NCI-H510A treated with DMSO at 0.1 percent for 48 hours (cell line): ENCODE measurements at places on chromosomes 1 and 21.

DNA sequence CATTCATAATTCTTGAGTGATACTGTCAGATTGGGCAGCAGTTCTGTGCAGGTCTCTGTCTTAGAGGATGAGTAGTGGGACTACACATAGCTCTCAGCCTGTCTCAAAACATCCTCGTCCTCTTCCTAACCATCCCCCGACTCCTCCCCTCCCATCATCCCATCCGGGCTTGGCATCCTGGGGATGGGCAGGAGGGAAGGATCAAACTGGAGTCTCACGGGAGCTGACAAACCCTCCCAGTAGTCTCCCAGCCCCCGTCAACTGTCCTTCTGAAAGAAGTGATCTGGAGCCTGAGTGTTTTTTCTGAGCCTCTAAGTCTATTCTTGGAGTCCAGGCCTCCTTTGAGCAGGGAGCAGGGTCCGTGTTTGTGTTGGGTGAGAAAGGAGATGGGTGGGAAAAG, 102.0 kb downstream of the PAX7 start:
- no peak for DNase-seq

DNA sequence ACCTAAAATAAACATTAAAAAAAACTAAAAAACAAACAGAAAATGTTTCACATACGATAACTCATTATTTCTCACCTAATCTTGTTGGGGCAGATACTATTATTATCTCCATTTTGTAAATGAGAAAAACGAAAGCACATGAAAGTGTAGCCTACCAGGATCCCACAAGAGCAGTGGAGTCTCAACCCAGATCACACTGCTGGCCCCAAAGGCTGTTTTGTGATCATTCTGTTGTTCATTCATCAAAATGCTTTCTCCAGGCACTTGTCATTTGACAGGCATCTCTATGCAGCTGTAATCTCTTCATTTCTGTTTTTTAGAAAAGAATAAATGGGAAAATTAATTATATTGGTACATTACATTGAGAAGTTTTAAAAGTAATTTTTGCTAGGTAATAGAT, 67.5 kb downstream of the AK5 start:
- DNase-seq = no peak

DNA sequence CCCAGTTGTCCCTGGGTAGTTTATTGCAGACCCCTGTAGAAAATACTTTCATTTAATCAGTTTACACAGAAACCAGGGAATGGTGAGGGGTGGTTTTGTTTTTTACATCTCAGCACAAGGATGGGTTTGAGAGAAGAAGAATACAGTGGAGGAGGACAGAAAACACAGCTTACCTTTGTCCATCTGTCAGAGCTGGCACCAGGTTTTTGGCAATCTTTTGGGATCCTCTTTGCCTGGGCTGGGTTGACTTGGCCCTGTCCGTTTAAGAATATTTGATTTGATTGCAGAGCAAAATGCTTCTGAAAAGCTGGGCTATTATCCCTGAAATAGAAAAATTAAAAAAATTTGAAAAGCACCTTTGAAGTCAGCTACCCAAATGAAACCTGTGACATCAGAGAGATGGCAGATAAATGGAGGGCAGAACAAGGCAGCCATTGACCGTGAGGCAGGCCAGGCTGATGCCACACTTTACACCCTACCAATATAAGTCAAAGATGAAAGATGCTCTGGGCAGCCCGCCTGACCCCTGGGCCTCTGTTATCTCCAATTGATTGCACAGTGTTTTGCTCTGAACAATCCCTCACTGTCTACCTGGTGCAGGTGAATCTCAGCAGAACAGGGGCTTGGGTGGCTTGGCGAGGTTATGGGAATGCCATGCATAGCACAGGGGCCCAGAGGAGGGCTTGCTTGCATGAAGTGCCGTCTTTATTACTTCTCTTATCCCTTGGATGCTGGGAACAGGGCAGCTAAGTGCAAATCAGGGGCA, 218.8 kb downstream of the LMX1A start:
- no peak for DNase-seq

DNA sequence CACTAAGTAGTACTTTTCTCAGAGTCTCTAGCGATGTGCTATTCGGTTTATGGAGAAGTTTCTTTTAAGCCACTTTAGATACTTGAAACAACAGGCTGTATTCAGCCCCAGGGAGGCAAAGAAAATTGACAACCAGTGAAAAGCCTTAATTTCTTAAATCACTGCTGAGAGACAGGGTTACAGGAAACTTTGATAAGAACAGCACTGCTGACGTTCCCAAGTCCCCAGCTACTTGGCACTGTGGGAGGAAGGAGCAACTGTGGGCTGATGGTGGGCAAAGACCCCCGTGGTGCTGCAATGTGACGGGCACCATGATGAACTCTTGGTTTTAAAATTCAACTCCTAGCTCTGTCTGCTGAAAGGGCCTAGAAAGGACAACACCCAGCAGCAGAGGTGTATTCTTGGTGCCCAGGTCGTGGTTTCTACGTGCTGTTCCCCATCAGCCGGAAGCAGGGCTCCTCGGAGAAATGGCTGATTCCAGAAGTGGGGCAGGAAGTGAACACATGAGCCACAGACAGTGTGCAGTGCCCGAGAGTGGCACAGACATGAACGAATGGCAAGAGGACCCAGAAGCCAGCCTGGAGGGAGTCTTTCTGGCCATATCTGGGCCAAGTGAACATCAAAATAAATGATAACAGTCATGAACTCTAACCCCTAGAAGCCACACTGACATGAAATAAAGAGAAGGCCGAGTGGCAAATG, 5.3 kb downstream of the PTTG1IP start:
- no peak for DNase-seq

DNA sequence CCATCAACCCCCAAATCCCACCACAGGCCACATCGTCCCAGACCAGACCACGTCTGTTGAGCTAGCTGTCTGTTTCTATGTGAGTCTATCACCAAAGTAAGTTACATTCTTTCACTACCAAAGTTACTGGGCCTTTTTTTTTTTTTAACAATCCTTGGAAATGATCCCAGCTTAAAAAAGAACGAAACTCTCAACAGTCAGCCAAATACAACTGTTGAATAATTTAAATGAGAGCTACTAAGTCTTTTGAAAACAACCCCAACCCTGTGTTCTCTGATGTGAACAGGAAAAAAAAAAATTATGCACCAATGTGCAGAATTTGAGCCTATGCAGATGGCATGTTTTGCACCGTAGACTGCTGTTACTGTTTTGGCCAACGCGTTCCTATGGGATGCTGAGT, 134.0 kb upstream of the ETS2 start:
- no peak for DNase-seq

DNA sequence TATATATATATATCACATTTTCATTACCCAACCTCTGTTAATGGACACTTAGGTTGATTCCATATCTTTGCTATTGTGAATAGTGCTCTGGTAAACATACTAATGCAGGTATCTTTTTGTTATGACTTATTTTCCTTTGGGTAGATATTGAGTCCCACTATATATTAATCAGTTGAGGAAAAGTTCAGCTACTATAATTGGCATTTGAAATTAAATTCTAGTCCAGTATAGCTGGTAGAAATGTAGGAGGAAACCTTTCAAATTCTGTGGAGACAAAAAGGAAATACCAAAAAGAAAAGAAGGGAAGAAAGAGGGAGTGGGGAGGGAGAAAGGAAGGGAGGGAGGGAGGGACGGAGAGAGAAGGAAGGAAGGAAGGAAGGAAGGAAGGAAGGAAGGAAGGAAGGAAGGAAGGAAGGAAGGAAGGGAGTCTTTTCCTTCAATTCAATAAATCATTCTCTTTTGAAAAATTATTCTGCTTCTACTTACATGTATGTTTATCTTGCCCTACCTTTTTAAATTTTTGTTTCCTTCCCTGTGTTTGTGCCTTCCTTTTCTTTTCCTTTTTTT, 311.9 kb downstream of the TPR start:
- no peak for DNase-seq

DNA sequence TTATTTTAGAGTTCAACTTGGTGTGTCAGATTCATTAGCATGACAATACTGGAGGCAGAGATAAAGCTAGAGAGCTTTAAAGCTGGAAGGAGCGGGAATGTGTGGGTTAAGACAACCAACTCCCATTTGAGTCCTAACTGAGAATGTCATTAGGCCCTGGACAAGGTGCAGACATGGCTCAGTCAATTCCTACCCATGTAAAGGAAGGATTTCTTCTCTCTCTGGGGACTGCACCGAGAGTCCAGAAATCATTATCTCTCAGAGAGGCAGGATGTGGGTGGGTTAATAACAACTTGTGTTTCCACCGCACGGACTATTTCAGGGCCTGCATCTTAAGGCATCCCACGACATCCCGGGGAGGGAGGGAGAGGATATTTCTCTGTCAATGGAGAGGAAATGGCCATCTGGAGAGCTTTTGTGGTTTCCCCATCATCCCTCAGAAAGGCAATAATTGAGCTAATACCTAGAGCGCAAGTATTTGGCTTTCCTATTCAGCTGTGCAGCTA, 46.7 kb upstream of the SARS1 start:
- no peak for DNase-seq

- no peak for DNase-seq
Observed at GRCh38 chr1:239250353-239251035, 135.9 kb upstream of the CHRM3 start.

DNA sequence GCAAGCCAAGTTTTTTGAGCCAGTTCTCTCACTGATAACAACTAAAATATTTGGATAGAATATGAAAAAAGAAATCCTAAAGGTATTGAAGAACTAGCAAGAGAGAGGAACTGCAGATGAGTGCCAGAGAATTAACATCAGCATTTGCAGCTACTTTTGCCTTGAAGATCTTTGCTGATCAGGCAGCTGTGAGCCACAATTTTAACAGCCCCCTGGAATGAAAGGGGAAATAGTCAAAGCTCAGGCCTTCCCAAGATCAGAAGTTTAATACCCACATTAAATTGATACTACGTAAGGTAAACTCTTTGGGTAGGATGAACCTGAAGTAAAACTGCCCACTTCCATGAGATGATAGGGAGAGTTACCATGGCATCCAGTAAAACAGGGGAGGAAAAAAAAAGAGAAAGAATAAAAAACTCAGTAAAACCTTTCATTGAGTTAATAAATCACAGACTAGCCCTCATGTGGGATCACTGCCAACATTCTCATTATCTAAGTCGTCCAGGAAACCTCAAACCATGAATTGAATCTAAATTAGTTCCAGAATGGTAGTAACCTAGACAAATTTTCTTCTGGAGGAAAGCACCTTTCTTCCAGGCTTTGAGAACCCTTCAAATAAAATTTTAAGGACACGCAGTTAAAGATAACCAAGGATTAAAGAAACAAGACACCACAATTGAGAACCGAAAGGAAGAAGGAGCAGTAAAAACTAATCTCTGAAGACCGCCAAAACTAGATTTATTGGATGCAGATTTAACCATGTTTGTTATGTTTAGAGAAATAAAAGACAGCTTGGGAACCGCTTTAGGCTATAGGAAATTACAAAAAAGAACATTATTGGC, 28.3 kb downstream of the SCP2 start:
- no peak for DNase-seq

DNA sequence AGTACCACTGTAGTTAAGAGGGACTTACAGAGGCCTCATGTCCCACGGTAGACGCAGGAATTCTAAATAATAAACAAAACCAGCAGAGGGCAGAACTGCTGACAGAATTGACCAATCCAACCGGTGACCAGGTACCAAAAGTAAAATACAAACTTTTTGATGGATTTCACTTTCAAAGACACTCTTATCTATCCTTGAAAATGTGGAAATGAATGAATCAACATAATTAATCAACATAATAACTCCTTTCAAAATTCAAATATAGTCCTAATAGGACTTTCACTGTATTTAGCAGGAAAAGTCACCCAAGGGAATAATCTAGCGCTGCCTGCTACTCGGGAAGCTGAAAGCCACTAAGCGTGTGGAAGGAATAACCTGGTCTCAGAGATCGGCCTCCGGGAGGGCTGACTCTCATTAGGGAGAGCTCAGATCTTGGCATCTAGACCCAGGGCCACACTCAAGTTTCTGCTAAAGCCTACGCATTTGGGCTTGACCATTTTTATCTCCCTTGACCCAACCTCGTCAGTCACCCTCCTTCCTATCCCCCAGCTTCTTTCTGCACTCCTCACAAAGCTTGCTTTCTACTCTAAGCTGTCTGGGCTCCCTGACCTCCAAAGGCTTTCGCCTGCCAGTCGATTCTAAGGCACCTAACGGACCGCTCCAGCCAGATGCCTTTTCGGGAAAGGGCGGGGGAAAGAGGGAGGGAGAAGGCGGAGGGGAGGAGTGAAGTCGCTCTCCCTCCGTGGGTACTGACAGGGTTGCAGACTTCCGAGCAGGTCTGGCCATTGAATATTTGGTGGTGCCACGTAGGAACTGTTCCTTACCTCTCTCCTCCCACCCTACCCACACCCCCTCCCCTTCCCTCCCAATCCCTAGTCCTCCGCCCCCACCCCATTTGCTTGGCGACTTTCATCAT, 1.6 kb downstream of the COL11A1 start:
- DNase-seq = peak; percentile 70

DNA sequence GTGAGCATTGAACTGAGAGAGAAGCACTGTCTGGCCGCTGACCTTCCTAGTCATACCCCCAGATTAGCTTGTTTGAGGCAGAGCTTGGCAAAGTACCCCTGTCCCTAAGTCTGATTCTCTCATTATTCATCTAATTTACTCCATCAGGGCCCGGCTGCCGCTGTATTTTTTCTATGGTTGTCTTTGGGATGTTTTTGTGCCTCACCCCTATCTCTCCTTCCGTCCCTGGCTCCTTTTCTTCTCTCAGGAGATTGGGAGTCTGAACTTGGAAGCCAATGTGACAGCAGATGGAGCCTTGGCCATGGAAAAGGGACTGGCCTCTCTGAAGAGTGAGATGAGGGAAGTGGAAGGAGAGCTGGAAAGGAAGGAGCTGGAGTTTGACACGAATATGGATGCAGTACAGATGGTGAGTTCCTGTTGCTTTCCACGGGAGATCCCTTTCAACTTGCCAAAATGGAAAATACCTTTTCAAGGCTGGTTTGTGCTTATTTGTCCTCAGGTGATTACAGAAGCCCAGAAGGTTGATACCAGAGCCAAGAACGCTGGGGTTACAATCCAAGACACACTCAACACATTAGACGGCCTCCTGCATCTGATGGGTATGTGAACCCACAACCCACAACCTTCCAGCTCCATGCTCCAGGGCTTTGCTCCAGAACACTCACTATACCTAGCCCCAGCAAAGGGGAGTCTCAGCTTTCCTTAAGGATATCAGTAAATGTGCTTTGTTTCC, 53.9 kb downstream of the LAMC2 start:
- DNase-seq = no peak

DNA sequence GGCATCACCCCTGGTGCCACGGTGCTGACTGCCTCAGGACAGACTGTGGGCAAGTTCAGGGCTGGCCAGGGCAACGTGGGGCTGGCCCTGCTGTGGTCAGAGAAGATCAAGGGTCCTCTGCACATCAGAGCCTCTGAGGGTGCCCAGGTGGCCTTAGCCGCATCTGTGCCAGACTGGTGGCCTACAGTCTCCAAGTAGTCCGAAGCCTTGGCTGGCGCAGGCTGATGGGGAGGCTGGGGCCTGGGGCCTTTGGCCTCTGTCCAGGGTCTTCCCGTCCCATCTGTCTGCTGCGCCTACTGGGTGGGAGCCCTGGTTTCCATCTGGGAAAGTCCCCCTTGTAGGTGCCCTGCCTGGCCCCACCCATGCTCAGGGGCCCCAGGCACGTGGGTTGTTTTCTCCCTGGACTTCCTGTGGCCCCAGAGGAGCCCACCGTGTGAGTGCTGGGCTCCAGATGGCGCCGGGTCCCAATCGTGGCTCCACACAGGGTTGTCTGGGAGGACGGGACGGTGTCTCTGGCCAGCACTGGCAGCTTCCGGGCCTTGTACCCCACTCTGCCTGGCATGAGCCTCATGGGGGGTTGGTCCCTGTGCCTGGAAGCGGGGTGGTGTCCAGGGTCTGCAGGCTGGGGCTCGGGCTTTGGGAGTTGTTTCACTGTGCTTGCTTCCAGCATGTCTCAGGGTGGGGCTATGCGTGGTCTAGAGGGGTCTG, 9.9 kb downstream of the IBA57 start:
- no peak for DNase-seq
